ENCODE measurements at places on chromosomes 11 and 22.

DNA sequence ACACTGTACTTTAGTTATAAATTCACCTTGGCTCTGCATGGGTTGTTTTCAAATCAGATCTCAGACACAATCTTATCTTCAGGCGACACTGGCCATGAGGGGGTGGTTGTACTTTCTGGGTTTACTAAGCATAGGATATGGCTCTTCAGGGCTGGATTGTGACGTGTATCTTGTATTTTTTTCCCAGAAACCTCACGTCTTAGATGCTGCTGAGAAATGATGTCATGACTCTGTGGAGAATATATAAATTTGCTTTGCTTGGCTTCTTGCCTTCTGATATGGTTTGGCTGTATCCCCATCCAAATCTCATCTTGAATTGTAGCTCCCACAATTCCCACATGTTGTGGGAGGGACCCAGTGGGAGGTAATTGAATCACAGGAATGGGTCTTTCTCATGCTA, 82.8 kb upstream of the VSTM5 start:
- DNase-seq: no peak

- peak; percentile 18 for DNase-seq
Measured at GRCh38 chr11:118791961-118792569, 1.1 kb upstream of the DDX6 start.

GRCh38 chr11:115652094-115652493, 147.9 kb upstream of the CADM1 start:
- no peak for DNase-seq

DNA sequence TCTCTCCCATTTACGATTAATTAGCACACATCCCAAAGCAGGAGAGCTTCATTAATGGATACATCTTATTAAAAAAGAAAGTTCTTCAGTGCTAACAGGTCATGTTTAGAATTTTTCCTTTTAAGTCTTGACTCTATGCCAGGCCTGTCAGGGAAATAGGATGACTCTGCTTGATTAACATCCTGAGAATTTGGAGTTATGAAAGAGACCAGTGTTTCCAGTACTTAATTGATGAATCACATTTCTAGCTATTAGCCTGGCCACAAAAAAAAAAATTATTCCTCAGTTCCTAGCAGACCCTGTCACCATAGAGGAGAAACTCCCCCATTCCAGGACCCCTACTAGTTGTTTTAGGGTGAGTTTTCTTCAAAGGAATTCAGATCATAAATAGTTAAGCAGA, 23.6 kb upstream of the ME3 start:
- DNase-seq: peak; percentile 97

DNA sequence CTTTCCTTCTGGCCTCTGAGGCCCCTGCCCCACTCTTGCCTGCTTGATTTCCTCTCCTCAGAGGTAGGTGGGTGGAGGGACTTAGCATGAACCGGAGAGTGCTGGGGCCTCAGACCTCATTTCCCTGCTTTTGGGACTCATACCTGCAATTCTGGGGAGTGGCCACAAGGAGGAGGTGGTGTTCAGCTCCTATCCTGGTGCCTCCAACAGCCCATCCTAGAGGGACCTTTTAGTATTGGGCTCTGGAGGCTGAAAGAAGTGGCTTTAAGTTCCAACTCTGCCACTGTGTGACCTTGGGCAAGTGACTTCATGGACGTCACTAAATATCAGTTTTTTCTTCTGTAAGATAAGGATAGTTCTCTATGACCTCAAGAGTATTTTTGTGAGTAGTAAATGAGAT, 98.6 kb downstream of the KIAA1671 start:
- no peak for DNase-seq

- no peak for DNase-seq
Measured at GRCh38 chr11:95086836-95087570, 2.6 kb upstream of the ENDOD1 start.

GRCh38 chr22:40817737-40818136, 1.4 kb downstream of the SLC25A17 start:
- no peak for DNase-seq

DNA sequence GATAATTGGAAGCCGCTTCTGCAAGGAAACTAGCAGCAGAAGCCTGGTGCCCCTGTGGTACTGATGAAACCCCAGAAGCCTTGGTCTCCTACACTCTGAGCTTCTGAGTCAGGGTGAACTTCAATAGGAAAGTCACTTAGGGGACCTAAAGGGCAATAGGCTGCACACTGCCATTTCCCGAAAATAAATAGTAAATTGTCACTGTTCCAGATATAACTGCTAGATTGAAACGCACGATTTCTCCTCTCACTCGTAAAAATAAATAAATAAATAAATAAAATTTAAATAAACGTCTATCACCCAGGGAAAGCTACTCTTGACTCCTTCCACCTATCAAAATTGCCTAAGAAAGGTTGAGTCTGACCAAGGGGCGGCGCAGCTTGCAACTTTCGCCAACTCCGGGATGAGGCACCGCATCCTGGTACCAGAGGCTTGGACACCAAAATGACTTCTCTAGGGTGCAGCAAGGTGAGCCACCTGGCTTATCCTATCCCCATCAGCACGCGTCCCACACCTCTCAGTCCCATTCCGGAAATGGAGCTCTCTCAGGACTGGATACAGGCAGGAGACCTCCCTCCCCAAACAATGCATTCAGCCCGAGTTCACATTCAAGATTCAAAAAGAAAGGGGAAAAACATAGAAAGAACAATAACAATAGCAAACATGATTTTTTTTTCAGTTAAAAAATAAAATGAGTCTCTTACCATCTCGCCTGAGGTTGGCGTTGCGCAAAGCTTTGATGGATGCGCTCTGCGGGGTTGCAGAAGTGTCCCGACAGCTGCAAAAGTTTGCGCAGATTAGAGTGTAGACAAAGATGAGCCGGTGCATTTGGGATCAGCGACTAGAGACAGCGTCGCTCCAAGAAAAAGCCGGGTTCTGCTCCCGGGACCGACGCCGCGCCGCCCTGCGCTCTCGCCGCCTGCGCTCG, 583 bp downstream of the PDGFD start:
- peak; percentile 5 for DNase-seq

GRCh38 chr11:76768088-76768908, 14.9 kb upstream of the TSKU start:
- DNase-seq: peak; percentile 48

- peak; percentile 76 for DNase-seq
Measured at GRCh38 chr11:110490886-110491285, 61.1 kb downstream of the FDX1 start.

GRCh38 chr11:20163783-20164481, 3.7 kb upstream of the DBX1 start:
- no peak for DNase-seq

Measured in fibroblast of skin of back (primary cell).